T-helper 17 cell (primary cell): ENCODE measurements at places on chromosomes 3 and 15. TPM values are rescaled to one million over a fixed set of nuclear protein-coding genes. Genes with fewer than 3 reads are reported as not detected.

SYNPR gene
- total RNA-seq: not detected

ROBO1 gene
- not detected for total RNA-seq

ZBED2 gene
- 0.13 TPM for total RNA-seq

LRRC31 gene
- total RNA-seq: not detected

PCOLCE2 gene
- total RNA-seq: not detected

GNB4 gene
- total RNA-seq: 0.90 TPM

KNG1 gene
- total RNA-seq: not detected

ALCAM gene
- total RNA-seq: 8.4 TPM

KNL1 gene
- 0.77 TPM for total RNA-seq

KCNAB1 gene
- not detected for total RNA-seq

AADACL2 gene
- total RNA-seq: not detected

GRAMD2A gene
- total RNA-seq: not detected

PDCD10 gene
- total RNA-seq: 51.1 TPM

RSL24D1 gene
- total RNA-seq: 120 TPM

CFAP20DC gene
- total RNA-seq: 0.39 TPM

DVL3 gene
- 31.5 TPM for total RNA-seq

SNX33 gene
- 1.7 TPM for total RNA-seq

CHL1 gene
- not detected for total RNA-seq

MAPKBP1 gene
- total RNA-seq: 30.2 TPM

ZNF385D gene
- 5.3 TPM for total RNA-seq

HACD2 gene
- total RNA-seq: 18.9 TPM

SCN11A gene
- total RNA-seq: not detected

EPHB1 gene
- 1.3 TPM for total RNA-seq

MKRN3 gene
- total RNA-seq: 0.86 TPM

PIK3CA gene
- 42.4 TPM for total RNA-seq

GLDN gene
- not detected for total RNA-seq

SLC28A1 gene
- total RNA-seq: not detected

ZPLD1 gene
- not detected for total RNA-seq

CCR1 gene
- total RNA-seq: 0.47 TPM
